ENCODE measurements at places on chromosomes 11 and 22.

GRCh38 chr22:20748731-20749428 is 25.0 kb upstream of the SERPIND1 start:
- DNase-seq: no peak

GRCh38 chr11:2072551-2073261 is 66.5 kb downstream of the IGF2 start:
- no peak for DNase-seq

DNA sequence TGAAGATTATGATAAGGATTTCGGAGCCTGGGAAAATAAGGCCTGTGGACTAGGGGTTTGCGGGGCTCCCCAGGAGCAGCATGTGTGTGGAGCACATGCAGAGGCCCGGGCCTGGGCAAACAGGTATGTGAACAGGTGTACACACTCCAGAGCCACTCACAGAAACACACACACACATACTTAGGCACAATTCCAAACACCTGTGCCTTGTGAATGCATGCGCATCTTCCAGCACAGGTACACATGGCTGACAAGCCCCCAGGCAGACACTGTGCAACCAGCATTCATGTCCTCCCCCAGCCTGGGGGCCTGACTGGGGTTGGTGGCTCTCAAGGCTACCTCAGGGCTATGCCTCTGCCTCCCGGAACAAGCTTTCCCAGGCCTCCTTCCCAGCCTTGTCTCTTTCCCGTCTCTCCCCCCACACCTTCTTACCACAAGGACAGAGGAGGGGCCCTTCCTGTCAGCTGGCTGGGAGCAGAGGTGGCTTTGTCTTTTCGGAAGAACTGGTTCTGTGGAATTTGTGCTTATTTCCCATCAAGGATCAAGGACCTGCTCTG is 2.6 kb upstream of the P2RY6 start:
- DNase-seq: no peak

DNA sequence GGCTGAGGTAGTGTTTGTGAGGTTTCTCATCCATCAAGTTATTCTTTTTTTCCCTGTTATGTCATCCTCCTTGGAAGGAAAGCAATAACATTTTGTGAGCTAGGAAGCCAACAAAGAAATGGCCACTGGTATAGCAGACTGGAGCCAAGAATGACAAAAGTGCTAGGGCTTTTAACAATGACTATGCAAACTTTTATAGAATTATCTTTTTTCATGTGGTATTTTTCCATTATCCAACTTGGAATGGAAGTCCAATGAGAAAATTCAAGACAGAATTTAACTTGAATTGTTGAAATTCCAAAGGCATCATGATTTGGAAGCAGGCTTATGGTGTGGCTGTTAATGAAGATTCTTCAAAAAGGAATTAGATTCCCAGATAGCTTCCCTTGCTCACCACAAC is 216.4 kb upstream of the PDGFD start:
- DNase-seq: no peak

DNA sequence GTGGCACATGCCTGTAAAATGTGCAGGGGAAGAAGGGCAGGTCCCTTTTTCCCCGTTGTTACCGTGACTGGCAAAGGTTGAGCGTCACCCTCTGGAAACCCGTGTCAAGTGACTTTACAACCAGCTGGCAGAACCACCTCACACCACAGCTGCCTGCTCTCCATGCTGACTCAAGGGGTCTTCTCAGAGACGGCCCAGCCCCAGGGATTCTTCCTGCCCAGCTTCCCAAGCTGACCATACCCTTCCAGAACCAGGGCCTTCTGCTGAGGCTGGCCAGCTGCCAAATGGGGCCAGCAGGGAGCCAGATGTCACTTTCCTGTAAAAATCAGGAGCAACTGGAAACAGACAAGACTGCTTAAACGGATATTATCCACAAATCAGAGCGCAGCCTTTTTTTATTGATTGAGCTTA is 6.3 kb downstream of the PC start:
- DNase-seq: no peak

DNA sequence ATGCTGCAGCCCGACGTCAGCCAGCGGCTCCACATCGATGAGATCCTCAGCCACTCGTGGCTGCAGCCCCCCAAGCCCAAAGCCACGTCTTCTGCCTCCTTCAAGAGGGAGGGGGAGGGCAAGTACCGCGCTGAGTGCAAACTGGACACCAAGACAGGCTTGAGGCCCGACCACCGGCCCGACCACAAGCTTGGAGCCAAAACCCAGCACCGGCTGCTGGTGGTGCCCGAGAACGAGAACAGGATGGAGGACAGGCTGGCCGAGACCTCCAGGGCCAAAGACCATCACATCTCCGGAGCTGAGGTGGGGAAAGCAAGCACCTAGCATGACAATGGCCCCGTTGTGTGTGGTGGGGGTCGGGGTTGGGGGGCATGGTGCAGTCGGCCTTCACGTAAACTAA is 1.0 kb downstream of the TSSK2 start:
- DNase-seq: no peak

Measured in stimulated activated CD4-positive, alpha-beta T cell treated with anti-CD3 and anti-CD28 coated beads, Interleukin-1b, Interleukin-23, amount 100 ng/mL, for 48 hours (primary cell).